ENCODE measurements at places on chromosomes 11 and 22.

GRCh38 chr11:3684129-3684818 lies 13.1 kb upstream of the CHRNA10 start:
- no peak for DNase-seq

DNA sequence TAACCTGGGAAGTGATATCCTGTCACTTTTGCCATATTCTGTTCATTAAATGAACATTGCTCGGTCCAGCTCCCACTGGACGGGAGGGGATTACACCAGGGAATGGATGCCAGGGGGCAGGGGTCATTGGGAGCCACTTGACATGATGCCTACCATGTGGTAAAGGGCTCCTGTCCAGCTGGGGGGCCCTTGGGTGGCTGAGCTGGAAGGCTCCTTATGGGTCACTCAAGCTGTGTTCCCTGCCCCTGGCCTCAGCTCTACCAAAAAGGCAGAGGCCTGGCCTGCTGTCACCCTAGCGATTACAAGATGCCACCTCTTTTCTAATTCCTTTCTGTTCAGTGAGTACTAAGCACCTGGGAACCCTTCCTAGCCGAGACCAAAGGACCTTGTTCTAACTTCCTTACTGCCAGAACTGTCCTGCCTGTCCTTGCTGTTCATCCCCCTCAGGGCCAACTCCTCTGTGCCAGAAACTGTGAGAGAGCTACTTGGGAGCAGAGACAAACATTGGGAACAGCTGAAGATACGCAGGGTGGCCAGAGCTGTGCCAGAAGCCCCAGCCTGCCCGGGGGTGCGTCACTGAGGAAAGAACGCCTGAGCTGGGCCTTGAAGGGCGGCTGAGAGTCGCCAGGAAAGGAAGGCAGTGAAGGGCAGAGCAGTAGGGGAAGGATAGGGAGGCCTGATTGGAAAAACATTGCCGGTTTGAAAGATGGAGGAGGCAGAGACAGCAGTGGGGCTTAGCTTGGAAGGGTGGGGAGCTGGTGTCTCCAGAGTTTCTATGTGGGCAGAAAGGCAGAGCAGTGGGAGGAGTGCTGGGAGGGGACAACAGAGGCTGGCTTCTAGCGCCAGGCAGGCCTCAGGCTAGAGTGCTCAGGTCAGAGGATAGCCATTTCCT lies 12.7 kb upstream of the UVRAG start:
- no peak for DNase-seq

DNA sequence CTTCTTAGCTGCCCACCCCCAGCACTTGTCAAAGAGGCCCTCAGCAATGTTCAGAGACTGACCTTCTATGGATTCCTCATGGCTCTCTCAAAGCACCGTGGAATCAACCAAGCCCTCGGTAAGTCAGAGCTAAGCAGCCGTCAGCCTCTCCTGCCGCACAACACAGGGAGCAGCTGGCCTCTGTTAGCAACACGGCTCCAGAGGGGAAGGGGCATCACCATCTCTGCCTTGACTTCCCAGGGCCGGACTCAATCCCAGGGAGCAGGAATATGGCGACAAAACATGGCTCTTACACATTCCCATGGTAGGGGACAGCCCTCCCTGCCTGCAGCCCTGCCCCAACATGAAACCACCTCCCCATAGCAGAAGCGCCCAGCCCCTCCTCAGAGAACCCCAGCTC lies 18.9 kb downstream of the ARFGAP2 start:
- no peak for DNase-seq

GRCh38 chr11:120854988-120855387 lies 168.9 kb upstream of the TBCEL start:
- no peak for DNase-seq

DNA sequence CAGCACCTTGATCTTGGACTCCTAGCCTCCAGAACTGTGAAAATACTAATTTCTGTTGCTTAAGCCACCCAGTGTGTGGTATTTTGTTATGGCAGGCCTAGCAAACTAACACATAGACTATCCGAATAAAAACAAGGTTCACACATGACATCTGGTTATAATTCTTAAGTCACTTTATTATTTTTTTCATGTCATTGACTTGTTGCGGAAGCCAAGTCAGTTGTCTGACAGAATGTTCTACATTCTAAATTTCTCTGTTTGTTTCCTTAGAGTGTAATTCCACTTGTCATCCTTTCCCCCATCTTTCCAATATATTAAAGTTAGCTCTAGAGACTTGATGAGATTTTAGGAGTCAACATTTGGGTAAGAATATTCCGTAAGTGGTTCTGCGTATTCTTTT lies 40.6 kb downstream of the RAB30 start:
- DNase-seq, result no peak

DNA sequence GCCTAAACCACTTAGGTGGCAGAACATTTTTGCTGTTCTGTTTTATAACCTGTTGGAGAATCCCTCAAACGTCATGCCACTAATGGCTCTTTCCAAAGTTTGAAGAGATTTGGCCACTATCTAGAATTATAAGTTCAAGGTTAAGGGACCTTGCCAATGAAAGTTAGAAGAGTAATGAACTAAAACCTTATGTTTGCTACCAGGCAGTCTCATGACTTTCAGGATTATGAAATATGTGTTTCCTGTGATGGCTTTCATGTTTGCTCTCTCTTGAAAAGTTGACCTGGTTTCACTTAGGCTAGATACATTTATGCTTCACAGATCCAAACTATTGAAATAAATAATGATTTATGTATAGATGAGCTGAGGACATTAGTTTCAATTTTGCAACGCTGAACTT lies 340.0 kb downstream of the LRRC4C start:
- no peak for DNase-seq

- no peak for DNase-seq
Observed at GRCh38 chr11:96333191-96333719, 9.7 kb downstream of the MAML2 start.

- DNase-seq, result no peak
Observed at GRCh38 chr22:26401726-26402125, 27.3 kb upstream of the ASPHD2 start.

GRCh38 chr11:114348200-114349191 lies 51.8 kb downstream of the C11orf71 start:
- no peak for DNase-seq

DNA sequence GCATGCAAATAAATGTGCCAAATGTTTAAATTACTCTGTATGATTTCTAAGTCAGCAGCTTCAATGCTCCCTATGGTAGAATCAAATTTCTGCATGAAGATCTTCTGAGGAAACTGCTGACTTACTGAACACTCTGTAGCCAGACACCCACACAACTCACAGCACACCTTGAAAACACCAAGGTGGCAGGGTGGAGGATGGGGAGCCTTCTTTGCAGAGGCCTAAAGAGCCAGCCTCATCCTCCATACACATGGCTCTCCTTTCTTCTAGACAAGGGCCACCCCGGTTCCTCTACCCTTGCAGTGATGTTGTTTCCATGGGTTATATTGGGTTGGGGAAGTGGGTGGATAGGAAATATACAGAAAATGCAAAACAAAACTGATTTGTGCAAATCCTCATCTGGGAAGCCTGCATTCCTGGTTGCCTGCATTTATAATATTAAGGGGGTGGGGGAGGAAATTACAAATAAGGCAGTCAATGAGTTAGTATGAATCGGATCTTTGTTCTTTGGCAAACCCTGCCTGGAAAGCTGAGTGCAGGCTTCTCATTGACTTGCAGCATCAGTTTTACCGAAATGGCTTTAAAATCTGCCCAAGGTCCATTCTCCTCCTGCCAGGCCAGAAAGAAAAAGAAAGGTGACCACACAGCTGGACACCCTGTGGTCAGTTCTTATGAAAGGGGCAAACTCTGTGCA lies 15.8 kb upstream of the ETS1 start:
- DNase-seq, result no peak

GRCh38 chr11:16169541-16169940 lies 186.8 kb downstream of the SOX6 start:
- DNase-seq, result no peak

Data from activated CD8-positive, alpha-beta memory T cell treated with anti-CD3 and anti-CD28 coated beads for 1 hour (primary cell).